ENCODE measurements at places on chromosomes 6 and 20. TPM values are rescaled to one million over a fixed set of nuclear protein-coding genes. Genes with fewer than 3 reads are reported as not detected.

DNA sequence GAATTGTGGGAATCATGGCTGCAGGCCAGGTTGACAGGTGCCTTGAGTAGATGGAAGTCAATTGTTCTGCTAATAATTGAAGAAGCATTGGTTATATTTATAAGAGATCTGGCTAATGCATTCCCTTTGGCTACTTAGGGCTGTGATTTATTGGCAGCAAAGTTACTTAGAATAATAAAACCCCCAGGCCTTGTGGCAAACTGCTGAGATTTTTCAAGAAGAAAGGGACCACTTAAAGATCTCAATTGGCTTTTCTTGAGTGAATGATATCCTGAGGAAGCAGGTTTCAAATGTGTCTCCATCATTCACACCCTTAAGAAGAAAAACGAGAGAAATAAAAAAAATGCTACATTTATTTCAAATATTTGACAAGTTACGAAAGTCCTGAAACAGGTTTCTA is 27.4 kb downstream of the DDO start:
- H3K27me3 ChIP-seq, result no peaks in the 10 kb centered on the region
- no peak overlapping the region for H3K27ac ChIP-seq
- no peaks in the 10 kb centered on the region for H3K36me3 ChIP-seq
- no peak for DNase-seq
- no peaks in the 10 kb centered on the region for H3K4me1 ChIP-seq

UBD gene
- not detected for total RNA-seq

DNA sequence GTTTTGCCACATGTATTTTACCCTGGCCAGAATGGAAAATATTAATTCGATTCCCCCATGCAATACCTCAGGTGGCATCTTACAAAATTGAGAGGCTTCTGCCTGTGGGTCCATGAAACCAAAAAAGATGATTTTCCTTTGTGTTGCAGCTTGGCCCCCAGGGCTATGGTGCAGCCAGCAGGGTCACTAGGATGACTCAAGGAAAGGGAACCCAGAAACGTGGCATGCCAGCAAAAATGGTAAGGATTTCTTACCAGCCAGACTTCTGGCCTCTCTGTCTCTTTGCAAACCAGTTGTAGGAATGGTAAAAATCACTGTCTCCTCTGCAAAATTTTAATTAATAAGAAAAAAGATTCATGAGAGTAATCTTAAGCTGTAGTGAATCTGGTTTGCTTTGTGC is 11.6 kb upstream of the TAAR9 start:
- H3K36me3 ChIP-seq, result no peaks in the 10 kb centered on the region
- H3K27me3 ChIP-seq, result no peaks in the 10 kb centered on the region
- no peak for DNase-seq

GRCh38 chr20:46154305-46154704 is 36.2 kb downstream of the CD40 start:
- H3K4me3 ChIP-seq, result no peak overlapping the region
- DNase-seq, result no peak
- H3K27ac ChIP-seq, result no peak overlapping the region
- no peaks in the 10 kb centered on the region for H3K36me3 ChIP-seq
- H3K27me3 ChIP-seq, result peaks cover 44% of the 10 kb centered on the region

DNA sequence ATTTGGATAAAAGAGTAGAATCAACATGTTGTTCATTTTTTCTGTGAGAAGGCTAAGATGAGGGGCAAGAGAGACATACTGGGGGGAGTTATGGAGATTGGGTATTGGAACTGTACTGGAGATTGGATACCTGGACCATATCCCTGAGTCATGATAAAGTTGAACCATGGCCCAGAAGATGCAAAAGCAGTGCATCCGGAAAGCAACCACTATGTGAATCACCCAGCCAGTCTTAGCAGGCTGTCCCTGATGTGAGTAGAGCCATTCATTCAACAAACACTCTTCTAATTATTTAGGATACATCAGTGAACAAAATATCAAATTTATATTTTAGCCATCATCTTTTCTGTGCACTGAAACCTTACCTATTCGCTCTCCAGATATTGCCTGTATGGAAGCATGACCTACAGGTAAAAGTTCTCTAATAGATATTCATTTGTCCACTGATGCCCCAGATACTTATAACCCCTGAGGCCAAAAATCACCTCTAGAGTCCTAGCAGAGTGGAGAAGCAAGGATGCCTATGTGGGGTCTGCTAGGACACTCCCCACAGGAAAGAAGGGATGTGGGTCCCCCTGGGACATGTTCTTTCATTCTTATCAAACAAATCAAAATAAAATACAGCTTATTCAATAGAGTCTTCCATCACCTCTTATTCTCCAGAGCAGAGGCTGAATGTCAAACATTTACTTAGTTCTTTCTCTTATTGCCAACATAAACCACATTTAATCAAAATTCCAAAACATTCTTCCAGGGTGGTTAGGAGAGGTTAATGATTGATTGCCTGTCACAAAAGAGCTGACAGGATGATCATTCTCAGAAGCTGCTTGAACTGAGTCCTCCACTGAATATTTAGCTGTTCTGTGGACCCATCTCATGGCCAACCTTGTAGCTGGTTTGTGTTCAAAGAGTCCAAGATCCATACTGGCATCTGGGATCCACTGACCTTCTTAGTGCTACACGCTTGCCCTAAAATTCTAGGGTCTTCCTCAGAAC is 37.0 kb upstream of the PKHD1 start:
- no peaks in the 10 kb centered on the region for H3K4me1 ChIP-seq
- H3K4me3 ChIP-seq, result no peak overlapping the region
- peak; percentile 14 for DNase-seq
- H3K27ac ChIP-seq, result no peak overlapping the region
- peaks cover 9% of the 10 kb centered on the region for H3K27me3 ChIP-seq
- H3K36me3 ChIP-seq, result no peaks in the 10 kb centered on the region

DNA sequence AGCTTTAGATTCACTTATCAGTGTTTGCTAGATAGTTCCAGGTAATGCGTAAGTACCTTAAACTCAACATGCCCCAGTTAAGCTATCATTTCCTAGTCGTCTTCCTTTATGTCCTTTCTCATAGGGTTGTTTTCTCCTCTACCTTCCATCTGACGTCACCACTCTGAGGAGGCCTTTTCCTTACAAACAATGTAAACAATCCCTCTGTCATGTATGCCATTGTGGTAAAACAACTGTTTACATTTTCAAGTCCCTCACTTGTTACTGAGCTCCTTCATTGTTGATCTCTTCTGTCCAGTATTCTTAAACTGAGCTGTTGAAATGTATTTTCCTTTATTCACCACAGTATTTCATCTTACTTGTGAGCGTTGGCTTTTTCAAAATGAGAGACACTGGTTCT is 45.4 kb upstream of the PLCG1 start:
- no peak overlapping the region for H3K27ac ChIP-seq
- no peak overlapping the region for H3K4me3 ChIP-seq
- peaks cover 52% of the 10 kb centered on the region for H3K36me3 ChIP-seq

- H3K27ac ChIP-seq, result no peak overlapping the region
- no peaks in the 10 kb centered on the region for H3K27me3 ChIP-seq
- no peak overlapping the region for H3K4me3 ChIP-seq
- no peaks in the 10 kb centered on the region for H3K36me3 ChIP-seq
- H3K4me1 ChIP-seq, result no peaks in the 10 kb centered on the region
- DNase-seq, result no peak
Measured at GRCh38 chr6:133291671-133292070, 50.5 kb downstream of the EYA4 start.

- no peak for DNase-seq
- no peak overlapping the region for H3K27ac ChIP-seq
- H3K27me3 ChIP-seq, result peaks cover 98% of the 10 kb centered on the region
- H3K4me3 ChIP-seq, result no peak overlapping the region
- H3K4me1 ChIP-seq, result no peaks in the 10 kb centered on the region
- H3K36me3 ChIP-seq, result no peaks in the 10 kb centered on the region
Measured at GRCh38 chr20:20970841-20971240, 135.3 kb downstream of the LINC00237 start.

TNXB gene
- total RNA-seq, result 3.3 TPM

- no peak overlapping the region for H3K4me3 ChIP-seq
- no peak overlapping the region for H3K27ac ChIP-seq
- H3K4me1 ChIP-seq, result peaks cover 17% of the 10 kb centered on the region
- no peak for DNase-seq
Measured at GRCh38 chr6:5217356-5217755, 43.4 kb downstream of the LYRM4 start.

- H3K27ac ChIP-seq, result no peak overlapping the region
- no peaks in the 10 kb centered on the region for H3K36me3 ChIP-seq
- H3K27me3 ChIP-seq, result peaks cover 39% of the 10 kb centered on the region
- DNase-seq, result no peak
- H3K4me3 ChIP-seq, result no peak overlapping the region
Measured at GRCh38 chr6:46390153-46390876, 100.9 kb downstream of the RCAN2 start.

- no peaks in the 10 kb centered on the region for H3K27me3 ChIP-seq
- H3K4me3 ChIP-seq, result no peak overlapping the region
- DNase-seq, result no peak
- H3K27ac ChIP-seq, result no peak overlapping the region
Measured at GRCh38 chr6:129542705-129543104, 167.3 kb downstream of the ARHGAP18 start.

GRCh38 chr6:144744720-144745119 is 459.6 kb downstream of the UTRN start:
- DNase-seq, result no peak
- H3K36me3 ChIP-seq, result no peaks in the 10 kb centered on the region
- H3K4me1 ChIP-seq, result no peaks in the 10 kb centered on the region
- no peak overlapping the region for H3K4me3 ChIP-seq
- H3K27ac ChIP-seq, result no peak overlapping the region

GRCh38 chr6:118869894-118870589 is 23.9 kb upstream of the ASF1A start:
- no peaks in the 10 kb centered on the region for H3K27me3 ChIP-seq
- peaks cover 26% of the 10 kb centered on the region for H3K4me1 ChIP-seq
- no peak overlapping the region for H3K4me3 ChIP-seq
- DNase-seq, result no peak

YIPF3 gene
- total RNA-seq, result 89.7 TPM

DNA sequence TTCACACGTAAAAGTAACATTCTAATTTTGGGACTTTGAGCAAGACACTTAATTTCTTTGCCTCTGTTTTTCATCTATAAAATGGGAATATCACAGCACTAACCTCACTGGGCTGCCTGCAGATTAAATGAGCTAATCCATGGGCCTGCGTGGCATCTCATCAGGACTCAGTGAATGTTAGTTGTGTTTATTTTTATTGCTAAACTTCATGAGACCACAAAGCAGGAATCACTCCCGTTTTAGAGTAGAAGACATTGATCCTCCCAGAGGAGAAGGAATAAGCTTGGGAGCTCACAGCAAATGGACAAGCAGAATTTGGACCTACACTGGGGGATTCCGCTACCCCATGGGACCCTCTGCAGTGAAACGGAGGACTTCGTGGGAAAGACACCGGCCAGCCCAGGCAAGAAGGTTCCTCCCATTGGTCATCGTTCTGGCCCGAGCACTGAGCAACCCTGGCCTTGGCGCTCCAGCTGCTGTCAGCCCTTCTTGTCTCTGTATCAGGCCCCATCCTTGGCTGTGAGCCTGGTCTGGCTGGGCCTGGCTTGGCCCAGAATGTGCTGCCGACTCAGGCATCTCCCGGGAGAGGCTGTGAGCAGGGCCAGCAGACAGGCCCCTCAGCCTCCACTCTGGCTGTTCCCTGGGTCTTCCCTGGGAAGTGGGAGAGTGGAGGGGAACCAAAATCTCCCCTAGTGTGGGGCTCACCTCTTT is 79.8 kb downstream of the NFATC2 start:
- no peak for DNase-seq
- peaks cover 14% of the 10 kb centered on the region for H3K4me1 ChIP-seq
- no peaks in the 10 kb centered on the region for H3K36me3 ChIP-seq
- no peak overlapping the region for H3K27ac ChIP-seq

- H3K27ac ChIP-seq, result no peak overlapping the region
- H3K4me3 ChIP-seq, result no peak overlapping the region
- 0 out of 2 replicates have a peak, but pooled peaks cover 3% of the 10 kb centered on the region for H3K36me3 ChIP-seq
- DNase-seq, result no peak
- peaks cover 32% of the 10 kb centered on the region for H3K4me1 ChIP-seq
Measured at GRCh38 chr20:3782597-3782996, 1.3 kb upstream of the SPEF1 start.

DNA sequence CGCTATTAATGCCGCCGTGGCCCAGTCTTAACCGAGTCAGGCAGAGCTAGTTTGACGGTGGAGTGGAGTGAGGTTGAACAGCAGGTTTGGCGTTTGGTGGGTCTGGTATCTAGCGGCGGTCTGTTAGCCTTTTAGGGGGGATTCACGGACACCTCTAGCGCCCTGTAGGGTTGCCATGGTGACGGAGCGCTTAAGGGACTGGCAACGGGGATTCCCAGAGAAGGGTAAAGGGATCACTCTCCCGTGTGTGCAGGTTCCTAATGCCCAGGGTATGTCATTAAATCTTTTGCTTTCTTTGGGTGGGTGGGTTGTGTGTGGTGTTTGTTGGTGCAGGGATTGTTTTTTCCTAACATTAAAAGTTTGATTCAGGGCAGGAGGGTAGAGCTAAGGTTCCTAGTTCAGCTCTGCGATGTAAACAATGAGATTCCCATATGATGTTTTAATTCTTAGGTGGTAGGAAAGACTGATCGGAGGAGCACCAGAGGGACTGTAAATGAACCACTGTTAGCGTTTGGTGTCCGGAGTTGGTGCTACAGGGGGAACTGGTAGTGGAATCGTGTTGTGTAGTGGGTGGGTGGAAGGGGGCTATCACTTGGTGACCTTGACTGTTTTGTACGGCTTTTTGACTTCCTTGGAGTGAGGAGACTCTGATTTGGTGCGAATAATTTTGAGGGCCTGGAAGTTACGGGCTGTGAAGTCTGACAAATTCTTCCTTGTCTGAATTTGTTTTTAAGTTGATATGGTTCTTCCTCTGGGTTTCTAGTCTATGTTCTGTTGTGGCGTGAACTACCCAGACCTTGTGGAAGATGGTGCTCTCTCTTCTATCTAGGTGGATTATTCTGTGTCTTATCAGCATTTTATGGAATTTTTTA is 5.0 kb downstream of the BRD2 start:
- peak; percentile 27 for DNase-seq
- H3K27ac ChIP-seq, result no peak overlapping the region
- H3K4me1 ChIP-seq, result peaks cover 39% of the 10 kb centered on the region

FOXC1 gene
- total RNA-seq, result 12.0 TPM

- DNase-seq, result peak; percentile 56
- no peak overlapping the region for H3K27ac ChIP-seq
- H3K36me3 ChIP-seq, result no peaks in the 10 kb centered on the region
- H3K27me3 ChIP-seq, result peaks cover 14% of the 10 kb centered on the region
- H3K4me3 ChIP-seq, result peak overlapping the region; percentile 71
- H3K4me1 ChIP-seq, result peaks cover 21% of the 10 kb centered on the region
Measured at GRCh38 chr6:101391772-101392585, 1.5 kb upstream of the GRIK2 start.

C6orf15 gene
- total RNA-seq, result not detected

SIGLEC1 gene
- not detected for total RNA-seq
